Left colon (tissue), 2 donors: ENCODE measurements at places on chromosomes 11 and 22.
A peak's percentile ranks its signal among the peaks of the same experiment; 100 is the strongest.

DNA sequence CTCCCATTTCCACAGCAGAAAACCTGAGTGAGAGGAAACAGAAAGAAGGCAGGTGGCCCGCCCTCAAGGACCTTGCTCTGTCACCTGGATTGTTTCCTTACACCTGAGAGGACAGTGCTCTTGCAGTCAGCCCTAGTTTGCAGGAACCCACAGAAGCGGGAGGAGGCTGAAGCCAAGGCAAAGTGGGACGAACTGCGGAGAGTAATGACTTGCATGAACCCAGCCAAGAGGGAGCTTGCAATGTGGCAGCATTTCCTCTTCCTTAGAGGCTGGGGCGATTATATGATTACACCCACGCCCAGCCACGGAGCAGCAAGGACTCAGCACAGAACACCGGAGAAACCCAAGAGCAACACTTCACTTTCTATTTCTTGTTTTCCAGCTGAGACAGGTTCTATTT is 102.6 kb downstream of the SPON1 start:
- DNase-seq = peak; percentile 51

DNA sequence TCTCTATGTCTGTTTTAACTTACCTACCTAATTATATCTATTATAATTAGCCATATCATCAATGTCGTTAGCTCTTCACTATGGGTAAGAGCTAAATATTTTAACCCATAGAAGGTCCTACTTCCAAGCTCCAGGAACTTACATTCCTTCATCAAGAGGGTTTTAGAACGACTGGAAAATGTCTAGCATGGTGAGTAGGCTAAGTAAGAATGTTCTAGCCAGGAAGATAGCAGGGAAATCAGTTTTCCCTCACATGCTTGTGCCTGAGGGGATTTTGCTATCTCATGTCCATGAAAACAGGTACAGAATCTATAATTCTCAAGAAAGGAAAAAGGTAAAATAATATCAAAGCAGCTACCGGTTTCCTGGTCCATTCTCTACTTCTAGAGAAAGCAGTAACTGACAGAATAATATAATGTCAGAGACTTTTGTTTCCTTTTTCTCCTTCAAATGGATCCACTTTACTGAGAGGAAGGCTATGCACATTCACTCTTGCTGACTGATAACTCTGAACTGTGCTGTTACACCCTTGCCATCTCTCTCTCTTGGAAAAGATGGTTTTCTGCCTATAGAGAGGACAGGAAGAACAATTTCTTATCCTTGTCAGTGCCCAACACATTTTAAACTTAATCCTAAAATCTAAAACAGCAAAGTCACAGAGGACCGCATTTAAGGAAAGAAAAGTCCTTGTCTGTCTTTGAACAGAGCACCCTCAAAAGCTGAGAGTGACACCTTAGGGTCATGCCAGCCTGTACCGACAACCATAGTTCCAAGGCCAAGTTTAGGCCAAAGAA is 67.0 kb downstream of the MAML2 start:
- DNase-seq = no peak

DNA sequence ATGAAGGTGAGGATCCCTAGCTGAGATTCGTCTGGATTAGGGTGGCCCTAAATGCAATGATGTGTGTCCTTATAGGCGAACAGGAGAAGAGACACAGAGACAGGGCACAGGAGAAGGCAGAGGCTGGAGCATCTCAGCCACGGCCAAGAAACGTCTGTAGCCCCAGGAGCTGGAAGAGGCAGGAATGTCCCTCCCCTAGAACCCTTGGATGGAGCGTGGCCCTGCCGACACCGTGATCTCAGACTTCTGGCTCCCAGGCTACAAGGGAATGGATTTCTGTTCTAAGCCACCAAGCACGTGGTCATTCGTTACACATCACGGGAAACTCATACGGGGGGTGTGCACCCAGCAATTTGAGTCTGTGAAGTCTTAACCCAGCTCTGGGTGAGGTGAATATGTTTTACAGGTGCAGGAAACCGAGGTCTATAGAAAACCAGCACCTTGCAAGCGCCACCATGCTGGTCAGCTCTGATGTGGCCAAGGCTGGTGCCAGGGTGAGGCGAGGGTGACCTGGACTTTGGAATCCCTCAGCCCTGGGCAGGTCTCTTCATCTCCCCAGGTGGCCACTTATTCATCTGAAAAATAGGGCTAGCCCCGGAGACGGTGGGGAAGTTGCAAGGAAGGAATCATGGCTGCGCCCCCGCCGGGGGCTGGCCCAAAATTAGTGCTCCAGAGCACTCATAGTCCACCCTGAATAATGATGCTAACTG is 89.5 kb upstream of the FGF3 start:
- DNase-seq = peak; percentile 1

DNA sequence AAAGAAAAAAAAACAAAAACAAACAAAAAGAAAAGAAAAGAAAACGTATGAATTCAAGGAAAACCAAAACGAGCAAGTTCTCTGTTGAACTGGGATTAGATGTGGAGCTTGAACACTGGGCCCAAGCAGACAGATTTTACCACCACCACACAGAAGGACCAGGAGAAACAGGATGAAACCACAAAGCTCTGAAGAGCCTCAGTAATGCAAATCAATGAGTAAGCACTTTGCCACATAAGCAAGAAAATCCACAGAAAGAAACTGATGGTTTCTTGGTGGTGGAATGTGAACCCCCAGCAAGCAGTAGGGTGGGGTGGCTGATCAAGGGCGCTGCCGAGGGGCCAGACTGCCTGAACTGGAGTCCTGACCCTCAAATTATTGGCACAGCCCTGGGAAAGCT is 50.9 kb upstream of the NFRKB start:
- DNase-seq = no peak

DNA sequence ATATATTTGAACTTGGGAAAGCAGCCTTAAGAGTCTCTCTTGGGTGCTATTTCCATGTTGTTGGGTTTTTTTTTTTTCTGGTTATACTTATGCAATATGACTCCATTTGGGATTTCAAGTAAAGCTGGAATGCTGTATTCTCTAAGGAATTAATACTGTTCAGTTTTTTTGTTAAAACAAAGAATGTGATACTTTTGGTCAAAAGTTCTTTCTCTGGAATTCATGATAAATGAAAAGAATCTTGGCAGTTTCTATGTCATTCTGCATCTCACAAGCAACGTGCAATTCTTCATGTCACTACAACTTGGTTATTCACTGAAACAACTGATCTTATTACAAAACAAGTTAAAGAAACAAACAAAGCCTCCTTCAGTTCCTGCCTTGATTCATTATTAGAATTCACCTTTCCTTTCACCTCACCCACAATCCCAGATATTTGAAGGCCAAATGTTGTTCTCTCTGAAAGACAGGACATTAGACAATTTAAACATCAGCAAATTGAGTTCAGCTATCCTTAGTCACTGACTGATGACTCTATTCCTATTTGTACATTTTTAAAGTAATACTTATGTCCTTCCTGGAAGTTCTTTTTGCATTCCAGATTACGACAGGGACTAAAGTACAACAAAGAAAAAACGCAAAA is 176.2 kb downstream of the SBF2 start:
- no peak for DNase-seq

DNA sequence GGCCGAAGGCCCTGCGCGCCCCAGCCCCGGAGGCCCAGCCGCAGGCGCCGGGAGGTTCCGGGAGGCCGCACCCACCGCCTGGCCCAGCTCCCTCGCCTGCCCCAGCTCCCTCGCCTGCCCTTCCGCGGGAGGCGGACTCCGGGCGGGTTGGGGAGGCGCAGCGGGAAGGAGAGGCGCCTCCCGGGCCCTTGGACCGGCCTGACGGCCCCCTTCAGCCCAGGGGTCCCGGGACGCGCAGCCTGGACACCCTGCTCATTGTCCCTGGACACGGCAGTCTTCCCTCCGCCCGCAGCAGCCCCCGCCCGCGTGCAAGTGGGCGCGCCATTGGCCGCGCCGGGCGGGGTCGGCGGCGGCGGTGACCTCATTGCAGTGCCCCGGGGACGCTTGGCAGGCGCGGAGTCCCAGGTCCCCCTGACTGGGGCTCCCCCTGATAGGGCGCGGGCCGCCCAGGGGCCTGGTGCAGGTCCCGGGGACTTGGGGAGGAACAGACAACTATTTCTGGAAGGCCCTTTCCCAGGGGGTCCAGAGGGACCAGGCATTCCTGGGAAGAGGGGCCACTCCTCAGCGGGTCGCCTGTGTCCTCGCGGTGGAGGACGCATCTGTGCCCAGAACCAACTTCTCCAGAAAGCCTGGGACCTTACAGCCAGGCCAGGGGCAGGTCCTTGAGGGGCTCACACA is 501 bp downstream of the CD151 start:
- DNase-seq = peak; percentile 58

DNA sequence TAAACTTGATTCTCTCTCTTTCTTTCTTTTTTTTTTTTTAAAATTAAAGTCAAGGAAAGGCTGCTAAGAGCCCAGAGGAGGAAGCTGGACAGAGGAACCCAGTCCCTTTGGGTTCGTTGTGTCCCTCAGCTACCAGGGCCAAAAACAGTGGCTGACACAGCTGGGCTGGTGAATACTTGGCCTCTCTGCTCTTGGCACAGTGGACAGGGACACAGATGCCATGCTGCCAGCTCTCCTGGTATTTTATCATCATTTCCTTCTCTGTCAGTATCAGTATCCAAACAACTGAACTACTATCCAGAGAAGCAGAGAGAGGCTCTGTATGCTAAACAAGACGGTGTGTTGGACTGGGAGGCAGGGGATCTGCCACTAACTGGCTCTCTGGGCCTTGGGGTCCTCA is 123.7 kb upstream of the CCDC90B start:
- DNase-seq = no peak

- no peak for DNase-seq
Observed at GRCh38 chr11:74577624-74578396, 14.6 kb upstream of the POLD3 start.

- DNase-seq = no peak
Observed at GRCh38 chr22:50439314-50439870, 35.4 kb downstream of the SBF1 start.

DNA sequence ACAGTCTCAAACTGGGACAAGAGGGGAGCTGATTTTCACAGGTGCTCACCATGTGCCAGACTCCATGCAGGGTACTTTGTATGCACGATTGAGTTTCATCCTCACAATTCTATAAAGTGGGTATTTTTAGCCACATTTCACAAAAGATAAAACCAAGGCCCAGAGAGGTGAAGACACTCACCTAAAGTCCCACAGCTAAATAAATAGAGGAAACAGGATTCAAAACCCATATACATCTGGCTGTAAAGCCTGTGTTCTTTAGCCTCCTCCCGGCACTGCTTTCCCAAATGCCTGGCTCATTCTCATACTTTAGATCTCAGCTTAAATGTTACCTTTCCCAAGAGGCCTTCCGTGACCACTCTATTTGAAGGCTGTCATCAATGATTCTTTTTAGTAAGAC is 13.2 kb upstream of the KCTD14 start:
- DNase-seq = no peak

DNA sequence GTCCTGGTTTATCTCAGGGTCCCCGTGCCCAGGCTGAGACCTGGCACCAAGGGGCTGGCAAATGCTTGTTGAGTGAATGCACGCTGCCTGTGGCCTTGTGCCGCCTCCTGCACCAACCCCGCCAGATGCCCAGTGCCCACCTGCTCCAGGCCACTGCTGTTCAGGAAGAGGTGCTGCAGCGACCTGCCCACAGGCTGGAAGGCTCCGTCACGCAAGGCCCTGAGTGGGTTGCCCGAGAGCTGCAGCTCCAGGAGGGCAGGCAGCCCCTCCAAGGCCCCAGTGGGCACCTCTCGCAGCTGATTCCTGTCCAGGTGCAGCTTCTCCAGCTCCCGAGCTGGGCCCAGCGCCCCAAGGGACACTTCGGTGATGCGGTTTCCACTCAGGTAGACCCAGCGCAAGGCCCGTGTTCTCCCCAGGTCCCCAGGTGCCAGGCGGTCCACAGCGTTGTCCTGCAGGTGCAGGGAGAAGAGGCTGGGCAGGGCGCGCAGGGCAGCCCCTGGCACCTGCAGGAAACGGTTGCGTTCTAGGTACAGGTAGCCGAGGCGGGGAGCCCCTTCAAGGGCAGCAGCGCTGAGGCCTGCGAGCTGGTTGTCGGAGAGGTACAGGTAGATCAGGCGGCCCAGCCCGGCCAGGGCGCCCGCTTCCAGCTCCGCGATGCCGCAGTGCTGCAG is 3.6 kb downstream of the CHADL start:
- DNase-seq = no peak

- DNase-seq = no peak
Observed at GRCh38 chr11:2569731-2570210, 125.0 kb downstream of the KCNQ1 start.

GRCh38 chr22:20093418-20094196 is 13.6 kb downstream of the DGCR8 start:
- DNase-seq = no peak

GRCh38 chr22:36469094-36469710 is 12.2 kb downstream of the TXN2 start:
- no peak for DNase-seq

DNA sequence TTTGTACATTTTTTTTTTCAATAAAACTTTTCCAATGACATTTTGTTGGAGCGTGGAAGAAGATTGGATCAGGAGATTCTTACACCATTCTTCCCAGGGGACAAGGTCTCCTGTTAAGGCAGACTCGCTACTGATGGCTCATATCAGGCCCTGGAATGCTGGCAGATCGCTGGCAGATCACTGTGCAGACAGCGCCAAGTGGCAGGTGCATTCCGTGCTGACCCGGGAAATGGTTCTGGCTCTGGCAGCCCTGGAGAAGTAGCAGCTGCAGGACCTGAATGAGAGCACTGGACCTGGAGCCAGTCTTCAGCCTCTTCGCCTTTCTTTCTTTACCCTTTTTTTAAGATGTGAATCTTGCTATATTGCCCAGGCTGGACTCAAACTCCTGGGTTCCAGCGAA is 10.7 kb downstream of the SERPINH1 start:
- DNase-seq = no peak

- DNase-seq = peak; percentile 23
Observed at GRCh38 chr11:118996926-118997626, 862 bp upstream of the CENATAC start.

DNA sequence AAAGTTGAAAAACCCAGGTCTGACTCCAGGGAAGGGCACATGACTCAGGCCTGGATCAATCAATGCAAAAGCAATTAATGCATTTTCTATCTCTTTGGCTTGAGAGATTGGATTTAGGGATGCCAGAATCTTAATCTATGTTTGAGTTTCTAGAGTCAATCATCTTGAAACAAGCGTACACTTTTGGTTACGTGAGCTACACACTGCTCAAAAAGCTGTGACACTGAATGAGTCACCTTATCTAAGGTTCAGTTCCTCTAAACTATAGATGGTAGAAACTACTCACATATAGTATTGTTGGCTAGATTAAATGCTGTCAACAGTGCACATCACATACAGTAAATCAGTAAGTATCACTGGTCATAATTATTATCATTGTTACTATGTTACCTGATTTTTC is 24.2 kb downstream of the MRE11 start:
- DNase-seq = no peak
